ENCODE measurements at places on chromosomes 3 and 15.
A peak's percentile ranks its signal among the peaks of the same experiment; 100 is the strongest.

DNA sequence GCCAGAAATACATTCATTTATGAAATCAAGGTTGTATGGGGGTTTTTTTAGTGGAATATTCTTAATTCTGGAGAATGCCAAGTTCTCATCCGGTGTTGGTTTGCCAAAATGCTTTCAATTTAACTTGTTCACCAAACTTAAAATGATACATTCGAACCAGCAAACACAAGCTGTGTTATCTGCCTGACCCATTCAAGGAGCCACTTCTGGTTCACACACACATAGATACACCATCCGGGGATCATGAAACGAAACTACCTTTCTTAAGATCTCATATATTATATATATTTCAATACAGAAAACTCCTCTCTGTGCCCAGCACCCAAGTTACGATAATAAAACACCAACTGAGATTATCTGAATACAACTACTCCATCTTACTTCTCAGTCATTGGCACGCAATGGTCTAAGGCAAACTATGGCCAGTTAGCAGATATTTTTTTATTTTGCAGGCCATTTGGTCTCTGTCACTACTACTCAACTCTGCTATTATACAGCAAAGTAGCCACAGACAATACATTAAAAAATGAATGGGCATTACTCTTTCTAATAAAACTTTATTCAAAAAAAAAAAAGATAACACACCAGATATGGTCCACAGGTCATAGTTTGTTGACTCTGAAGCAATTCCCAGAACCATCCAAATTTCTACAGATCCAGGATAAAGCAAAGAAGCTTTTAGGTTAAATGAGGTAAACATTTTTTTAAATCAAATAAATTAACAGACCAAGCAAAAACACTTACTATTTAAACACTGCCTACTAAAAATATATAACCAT lies 89.6 kb downstream of the TBL1XR1 start:
- DNase-seq: no peak

DNA sequence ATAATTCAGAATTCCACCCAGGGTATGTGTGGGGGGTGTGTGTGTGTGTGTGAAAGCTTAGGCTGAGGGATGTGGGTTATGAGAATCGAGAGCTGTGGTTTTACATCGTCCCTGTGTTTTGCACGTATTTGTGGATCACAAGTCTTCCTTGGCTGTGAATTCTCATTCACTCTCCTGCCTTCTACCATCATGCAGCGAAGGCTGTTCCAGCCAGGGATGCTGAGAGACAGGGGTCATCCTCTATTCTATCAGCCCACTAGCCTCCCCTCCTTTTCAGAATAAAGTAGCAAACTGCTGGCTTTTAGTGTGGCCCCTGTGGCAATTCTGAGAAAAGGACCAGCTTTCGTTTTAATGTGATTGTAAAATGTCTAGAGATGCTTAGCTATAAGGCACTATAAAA lies 460.6 kb upstream of the NR2F2 start:
- DNase-seq: no peak

DNA sequence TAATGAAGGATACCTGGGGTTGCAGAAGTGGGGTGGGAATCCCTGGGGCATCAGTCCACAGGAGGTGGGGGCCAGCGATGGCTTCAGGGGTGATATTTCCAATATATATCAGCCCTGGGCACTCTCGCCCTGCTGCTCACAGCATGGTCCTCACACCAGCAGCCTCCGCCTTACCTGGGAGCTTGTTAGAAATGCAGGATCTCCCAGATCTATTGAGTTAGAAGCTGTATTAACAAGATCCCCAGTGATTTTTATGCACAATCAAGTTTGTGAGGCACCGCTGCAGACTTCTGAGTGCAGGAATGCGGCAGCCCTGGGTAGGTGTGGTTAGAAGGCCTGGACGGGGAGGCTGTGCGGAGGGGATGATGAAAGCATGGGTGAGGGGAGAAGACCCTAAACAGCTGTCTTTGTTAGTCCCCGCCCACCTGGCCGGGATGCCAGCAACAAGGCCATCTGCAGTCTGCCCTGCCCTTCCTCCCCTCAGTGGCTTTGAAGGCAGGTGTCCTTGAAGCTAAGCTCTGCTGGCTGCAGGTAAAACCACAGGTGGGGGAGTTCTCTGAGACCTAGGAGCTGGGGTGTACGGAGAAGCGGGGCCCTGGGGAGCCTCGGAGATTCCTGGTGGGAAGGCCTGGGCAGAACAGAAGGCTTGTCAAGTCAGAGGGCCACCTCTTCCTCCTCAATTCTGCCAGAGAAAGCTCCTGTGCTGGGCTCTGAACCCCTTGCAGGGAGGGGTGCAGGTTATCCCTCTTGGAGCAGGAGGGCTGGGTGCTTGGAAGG lies 11.4 kb downstream of the FAM107A start:
- no peak for DNase-seq

DNA sequence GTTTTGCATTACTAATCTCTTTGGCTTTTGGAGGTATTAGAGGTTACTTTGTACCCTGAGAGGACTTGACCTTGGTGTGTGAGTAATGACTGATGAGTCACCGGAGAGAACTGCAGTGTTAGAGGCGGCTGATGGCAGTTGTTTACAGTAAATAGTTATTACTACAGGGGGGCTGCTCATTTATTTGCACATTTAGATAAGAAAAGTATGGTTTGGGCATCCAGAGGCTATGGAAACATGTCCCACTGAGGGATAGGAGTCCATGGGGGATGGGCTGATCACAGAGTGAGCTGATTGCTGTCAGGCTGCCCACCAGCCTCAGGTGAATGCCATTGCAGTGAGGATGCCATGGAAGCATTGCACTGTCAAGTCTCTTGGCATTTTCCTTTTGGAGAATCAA lies 17.3 kb upstream of the STAC start:
- peak; percentile 62 for DNase-seq

GRCh38 chr15:43270676-43271306 lies 4.1 kb upstream of the TGM5 start:
- DNase-seq: no peak

DNA sequence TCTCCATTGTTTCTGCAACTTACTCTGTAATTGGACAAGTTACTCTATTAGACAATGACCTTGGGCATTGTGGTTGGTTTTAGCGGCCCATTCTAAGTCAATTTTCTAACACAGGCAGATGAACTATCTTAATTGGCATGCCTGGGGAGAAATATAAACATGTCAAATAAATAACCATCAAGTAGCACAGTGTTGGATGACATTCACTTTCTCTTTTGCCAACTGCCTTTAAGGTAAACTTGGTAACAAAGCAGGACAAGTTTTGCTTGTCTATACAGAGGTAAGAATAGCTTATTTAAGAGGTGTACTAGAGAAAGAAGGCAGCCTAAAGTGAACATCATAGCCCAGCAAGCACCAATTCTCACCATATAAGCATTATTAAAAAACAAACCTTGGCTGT lies 599.6 kb downstream of the GBE1 start:
- no peak for DNase-seq

DNA sequence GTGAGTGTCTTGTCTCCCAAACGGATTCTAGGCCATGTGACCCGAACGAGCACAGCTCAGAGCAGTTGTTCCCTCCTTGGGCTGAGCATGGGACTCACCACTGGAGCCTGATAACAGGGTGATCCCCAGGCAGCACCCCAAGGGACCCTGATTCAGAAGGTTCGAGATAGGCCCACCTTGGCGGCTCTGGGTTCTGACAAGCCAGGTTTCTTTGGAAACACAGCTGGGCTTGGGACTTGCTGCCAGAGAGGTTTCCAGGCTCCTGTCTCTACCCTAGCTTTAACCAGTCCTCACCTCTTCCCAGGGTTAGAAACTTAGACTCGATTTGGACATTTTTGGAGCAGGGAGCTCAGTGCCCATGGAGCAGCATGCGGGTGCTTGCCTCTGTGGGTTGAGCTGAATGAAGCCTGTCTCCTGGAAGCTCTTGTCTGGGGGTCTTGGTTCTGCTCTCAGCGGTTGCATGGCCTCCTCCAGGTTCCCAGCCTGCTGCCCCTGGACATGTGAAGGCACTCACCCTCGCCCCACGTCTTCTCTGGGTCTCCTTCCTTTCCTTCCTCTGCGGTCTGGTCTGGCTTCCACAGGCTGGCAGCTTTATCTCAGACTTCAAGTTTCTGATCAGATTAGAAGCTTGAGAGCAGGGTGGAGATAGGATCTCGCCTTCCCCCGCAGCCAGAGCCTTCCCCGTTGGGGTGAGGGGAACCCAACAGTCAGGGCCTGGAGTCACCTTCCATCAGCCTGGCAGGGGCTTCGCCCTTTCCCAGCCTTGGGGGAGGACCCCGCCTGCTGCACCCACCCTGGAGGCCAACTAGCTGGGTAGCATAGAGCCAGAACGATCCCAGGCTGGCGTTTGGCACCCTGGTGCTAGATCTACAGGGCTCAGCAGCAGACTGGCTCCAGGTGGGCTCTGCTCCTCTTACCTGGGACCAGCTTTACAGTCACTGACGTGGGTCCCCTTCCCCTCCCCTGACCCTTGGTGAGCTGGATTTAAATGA lies 21.0 kb downstream of the PAQR5 start:
- no peak for DNase-seq

DNA sequence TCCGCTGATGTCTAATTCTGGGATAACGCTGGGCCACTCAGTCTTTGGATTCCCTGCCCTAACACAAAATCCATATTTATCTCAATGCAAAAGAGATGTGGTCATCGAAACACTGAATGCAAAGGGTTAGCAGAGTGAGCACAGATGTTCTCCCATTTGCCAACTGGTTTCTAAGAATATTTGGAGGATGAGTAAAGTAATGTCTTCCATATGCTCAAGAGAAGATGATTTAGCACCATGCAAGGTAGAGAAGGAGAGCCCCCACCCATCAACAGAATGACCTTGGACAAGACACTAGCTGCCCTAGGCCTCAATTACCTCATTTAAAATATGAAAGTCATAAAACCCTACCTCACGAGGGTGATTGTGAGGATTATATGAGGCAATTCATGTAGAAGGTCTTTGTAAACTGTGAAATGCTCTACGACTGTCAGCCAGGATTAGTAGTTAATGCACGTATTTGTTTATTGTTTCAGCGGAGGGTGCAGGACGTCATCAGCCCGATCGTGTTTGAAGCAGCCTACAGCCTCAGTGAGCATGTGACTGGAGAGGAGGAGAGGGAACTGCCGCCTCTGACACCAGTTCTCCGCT lies 232.9 kb upstream of the CTDSPL start:
- DNase-seq: no peak

GRCh38 chr15:71331173-71331572 lies 215.9 kb downstream of the THSD4 start:
- no peak for DNase-seq

- no peak for DNase-seq
Observed at GRCh38 chr3:152309031-152309430, 40.3 kb downstream of the MBNL1 start.

DNA sequence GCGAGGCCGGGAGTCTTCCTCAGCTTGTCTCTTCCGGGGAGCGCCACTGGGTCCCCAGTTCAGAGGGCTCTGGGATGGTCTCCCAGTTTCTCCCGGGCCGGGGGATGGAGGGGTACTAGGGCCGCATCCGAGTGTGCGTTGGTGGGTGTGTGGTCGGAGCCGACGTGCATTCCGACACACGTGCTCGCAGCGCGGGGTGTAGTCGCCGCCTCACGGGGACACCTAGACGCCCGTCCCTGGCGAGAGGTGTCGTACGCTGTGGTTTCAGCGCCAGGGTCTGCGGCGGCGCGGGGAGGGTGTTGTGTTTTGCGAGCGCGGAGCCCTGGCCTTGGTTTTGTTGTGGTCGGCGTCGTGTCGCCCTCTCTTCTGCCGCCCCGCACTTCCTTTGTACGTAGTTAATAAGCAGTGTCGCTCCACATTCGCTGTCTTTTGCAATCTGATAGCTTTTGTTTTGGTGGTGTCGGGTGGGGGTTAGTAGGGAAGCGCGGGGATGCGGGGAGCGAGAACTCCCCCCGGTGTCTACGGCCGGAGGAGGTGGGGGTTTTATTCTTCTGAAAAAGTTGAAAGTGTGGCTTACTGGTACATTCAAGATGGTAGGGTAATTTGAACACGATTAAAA lies 2.2 kb downstream of the IGF1R start:
- peak; percentile 42 for DNase-seq

DNA sequence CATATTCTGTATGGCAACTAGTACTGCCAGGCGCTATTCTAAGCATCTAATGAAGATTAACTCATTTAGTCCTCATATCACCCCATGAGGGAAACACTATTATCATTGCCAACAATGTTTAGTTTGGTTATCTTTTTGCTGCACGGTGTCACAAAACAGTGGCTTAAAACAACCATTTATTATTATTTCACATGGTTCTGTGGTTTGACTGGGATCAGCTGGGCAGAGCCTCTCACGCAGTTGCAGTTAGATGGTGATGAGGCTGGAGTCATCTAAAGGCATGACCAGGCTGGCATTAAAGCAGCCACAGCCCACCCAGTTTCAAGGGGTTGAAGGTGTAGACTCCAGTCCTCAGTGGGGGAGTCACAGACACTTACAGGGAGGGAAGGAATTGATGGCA lies 32.8 kb upstream of the RASA2 start:
- no peak for DNase-seq

DNA sequence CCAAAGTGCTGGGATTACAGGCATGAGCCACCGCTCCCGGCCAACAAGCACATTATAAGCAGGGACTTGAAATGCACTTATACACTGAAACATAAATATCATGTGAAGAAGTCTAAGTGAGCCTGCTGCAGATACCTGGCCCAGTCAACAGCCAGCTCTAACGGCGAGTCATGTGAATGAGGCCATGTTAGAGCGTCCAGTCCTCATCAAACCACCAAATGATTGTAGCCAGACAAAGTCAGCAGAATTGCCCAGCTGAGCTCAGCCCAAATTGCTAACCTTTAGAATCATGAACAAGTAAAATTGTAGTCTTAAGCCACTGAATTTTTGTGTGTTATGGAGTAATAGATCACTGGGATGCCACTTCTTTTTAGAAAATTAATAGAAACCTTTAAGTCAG lies 37.8 kb upstream of the UACA start:
- no peak for DNase-seq

- DNase-seq: no peak
Observed at GRCh38 chr3:98780343-98780742, 17.2 kb downstream of the ST3GAL6 start.

DNA sequence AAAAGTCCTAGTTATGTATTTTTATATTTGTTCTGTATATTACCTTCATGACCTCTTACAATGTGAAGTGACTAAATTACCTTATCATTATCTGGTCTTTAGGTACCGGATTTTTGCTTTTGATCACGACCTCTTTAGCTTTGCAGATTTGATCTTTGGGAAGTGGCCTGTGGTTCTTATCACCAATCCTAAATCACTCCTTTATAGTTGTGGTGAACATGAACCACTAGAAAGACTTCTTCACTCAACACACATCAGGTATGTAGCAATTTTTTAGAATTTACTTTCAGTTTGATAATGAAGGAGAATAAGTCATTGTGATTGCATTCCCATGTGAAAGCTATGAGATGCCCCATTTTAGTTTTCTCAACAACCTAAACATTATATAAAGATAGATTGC lies 18.3 kb downstream of the TMEM62 start:
- no peak for DNase-seq

GRCh38 chr3:15011174-15011573 lies 53.9 kb downstream of the MRPS25 start:
- no peak for DNase-seq

DNA sequence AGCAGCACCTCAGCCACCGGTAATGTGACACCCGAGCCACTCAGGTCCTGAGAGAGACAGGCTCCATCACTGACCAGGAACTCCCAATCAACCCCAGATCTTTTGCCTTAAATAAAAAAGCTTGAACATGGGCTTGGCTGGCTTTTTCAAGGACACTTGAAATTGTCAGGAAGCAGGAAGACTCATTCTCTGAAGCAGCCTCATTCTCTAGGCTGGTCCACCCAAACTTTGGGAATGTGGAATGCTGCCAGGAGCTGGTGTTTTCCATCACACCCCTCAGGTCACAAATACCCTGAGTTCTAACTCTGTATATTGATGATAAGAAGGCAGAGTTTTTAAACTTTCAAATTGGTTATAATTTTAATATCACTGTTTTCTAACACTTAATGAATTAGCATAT lies 17.0 kb downstream of the CXCR6 start:
- DNase-seq: no peak
